ENCODE measurements at places on chromosomes 11 and 22.

DNA sequence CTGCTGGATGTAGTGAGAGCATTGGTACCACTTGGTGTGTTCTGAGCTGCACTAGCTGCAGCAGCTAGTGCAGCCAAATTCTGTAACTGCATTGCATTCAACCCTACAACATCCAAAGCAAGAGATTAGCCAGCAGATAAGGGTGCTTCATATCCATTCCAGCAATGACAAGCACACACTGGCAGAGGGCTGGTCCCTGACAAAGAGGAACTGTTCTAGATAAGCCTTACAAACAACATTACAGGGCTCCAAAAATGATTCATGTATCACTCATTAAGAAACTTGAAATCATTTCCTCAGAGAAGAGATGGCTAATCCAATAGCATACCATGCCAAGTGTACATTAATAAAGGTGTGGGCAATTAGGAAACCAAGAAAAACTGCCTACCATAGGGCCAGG lies 28.4 kb upstream of the RAPSN start:
- DNase-seq = no peak

GRCh38 chr11:69876013-69876412 lies 56.8 kb upstream of the FGF3 start:
- no peak for DNase-seq

GRCh38 chr22:47396515-47396914 lies 634.1 kb downstream of the TBC1D22A start:
- DNase-seq = no peak

DNA sequence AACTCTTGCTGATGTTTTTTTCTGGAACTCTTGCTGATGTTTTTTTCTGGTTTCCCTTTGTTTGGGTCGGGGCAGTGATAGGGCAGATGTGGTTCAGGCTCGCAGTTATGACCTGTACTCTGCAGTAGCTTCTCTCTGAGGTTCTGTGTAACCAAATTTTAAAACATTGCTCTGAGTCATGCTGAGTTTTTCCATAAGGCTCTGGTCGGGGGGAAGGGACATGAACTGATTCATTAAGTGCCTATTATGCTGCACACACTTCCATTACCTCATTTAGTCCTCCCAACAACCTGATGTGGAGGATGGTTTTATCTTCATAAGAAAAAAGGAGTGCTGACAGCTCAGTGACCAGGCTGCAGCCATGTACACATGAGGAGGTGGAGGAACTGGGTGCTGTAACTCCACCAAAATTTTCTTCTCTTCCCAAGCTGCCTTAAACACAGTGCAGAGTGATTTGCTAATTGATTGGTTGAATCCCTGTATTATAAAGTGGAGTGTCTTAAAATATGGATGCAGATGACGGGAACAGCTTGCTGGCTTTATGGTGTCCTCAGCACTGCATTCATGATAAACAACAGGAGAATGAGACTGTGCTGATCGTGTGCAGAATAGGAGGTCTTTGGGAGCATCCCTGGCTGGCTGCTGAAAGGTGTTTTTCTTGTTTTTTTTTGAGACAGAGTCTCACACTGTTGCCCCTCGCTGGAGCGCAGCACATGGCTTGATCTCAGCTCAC lies 19.1 kb downstream of the TNRC6B start:
- DNase-seq = no peak

- no peak for DNase-seq
Measured at GRCh38 chr11:48094643-48095339, 114.4 kb downstream of the PTPRJ start.

- no peak for DNase-seq
Measured at GRCh38 chr11:107118025-107118720, 99.9 kb upstream of the GUCY1A2 start.

DNA sequence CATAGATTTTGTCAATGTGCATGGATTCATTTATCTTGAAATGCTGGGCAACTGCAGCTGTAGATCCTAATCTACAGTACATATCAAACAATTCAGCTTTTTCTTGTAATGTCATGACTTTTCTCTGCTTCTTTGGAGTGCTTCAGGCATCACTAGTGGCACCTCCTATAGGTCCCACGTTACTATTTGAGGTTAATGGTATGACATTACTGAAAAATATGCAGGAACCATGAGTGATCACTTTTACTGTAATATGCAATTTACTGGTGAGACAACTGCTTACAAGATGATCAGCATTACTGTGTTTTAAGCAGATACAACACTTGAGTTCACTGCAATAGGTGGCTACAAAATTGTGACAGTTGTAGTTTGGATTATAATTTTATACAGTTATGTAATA lies 3.0 kb downstream of the CENATAC start:
- DNase-seq = no peak

DNA sequence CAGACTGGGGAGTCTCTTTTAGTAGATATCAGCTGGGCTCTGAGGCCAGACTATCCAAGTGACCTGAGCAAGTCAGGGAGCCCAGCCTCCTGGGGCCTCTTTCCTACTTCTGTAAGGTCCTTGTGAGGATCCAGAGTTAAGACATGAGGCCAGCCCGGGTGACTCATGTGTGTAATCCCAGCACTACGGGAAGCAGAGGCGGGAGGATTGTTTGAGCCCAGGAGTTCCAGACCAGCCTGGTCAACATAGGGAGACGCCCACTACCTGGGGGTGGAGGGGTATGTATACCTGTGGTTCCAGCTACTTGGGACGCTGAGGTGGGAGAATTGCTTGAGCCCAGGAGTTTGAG lies 36.9 kb upstream of the POLA2 start:
- no peak for DNase-seq

DNA sequence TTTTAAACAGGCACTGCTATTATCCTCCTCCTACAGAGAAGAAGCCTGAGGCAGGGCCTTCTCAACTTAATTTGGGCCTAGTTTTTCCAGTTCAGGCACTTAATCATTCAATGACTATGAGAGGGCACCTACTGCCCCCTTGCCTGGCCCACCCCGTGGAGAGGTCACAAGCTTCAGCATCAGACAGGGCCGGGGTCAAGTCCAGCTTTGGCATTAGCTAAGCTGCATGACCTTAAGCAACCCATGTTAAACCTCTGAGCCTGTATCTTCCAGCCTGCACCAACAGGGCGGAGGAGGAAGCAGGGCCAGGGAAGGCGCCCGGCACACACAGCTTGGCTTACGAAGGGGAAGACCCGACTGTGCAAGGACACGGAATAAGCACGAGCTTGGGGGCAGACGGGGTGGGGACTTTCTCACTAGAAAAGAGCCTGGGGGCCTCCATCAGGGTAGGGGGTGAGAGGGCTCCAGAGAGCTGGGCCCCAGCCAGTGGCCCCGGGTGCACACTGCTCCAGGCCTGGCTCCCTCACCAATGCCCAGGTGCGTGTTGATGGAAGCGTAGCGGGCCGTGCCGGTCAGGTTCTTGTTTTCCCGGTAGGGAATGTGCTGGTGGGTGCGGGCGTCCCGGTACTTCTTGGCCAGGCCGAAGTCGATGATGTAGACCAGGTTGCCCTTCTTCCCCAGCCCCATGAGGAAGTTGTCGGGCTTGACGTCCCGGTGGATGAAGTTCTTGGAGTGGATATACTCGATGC lies 16.9 kb downstream of the CSNK1E start:
- no peak for DNase-seq

- DNase-seq = no peak
Measured at GRCh38 chr11:78787696-78788095, 213.0 kb upstream of the NARS2 start.
